ENCODE measurements at places on chromosomes 1 and 21. TPM values are rescaled to one million over a fixed set of nuclear protein-coding genes. Genes with fewer than 3 reads are reported as not detected.

DNA sequence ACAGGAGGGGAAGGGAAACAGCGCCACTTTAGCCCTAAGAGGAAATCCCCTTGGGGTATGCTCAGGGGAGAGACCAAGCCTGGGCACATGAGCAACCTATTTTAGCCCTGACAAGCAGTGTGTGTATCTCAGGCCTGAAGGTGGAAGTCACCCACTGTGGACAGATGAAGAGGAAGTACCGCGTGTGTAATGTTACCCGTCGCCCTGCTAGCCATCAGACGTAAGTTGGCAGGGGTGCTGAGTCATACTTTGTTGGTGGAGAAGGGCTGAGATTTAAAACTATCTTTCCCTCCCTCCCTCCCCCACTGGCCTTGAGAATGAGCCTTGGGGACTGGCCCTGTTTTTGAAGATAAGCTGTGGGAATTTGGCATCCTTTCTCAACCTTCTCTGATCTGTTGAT, 11.2 kb downstream of the AGO1 start:
- DNase-seq: peak; percentile 48

DNA sequence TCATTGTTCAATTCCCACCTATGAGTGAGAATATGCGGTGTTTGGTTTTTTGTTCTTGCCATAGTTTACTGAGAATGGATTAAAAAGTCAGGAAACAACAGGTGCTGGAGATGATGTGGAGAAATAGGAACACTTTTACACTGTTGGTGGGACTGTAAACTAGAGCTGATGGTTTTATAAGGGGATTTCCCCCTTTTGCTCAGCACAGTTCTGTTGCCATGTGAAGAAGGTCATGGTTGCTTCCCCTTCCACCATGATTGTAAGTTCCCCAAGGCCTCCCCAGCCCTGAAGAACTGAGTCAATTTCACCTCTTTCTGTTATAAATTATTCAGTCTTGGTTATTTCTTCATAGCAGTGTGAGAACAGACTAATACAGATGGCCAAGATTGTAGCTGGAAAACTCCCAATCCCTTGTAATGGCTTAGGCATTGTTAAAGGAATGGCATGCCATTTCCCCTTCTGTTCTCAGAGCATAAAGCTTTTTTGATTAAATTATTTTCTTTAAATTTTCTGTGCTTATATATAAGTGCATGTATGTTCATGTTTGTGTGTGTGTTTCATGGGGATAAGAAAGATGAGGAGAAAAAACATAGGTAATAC, 144.8 kb downstream of the BACH1 start:
- DNase-seq: no peak

- DNase-seq: no peak
These were observed 160.6 kb upstream of the CD34 start for GRCh38 chr1:208071435-208072031.

EXTL1 gene
- 4.5 TPM for total RNA-seq

GRCh38 chr1:94384485-94385265, 33.5 kb upstream of the ABCD3 start:
- DNase-seq: no peak

GRCh38 chr1:54220004-54220811, 20.2 kb downstream of the MRPL37 start:
- peak; percentile 84 for DNase-seq

HORMAD1 gene
- total RNA-seq: not detected

CASQ2 gene
- 1.9 TPM for total RNA-seq

DNA sequence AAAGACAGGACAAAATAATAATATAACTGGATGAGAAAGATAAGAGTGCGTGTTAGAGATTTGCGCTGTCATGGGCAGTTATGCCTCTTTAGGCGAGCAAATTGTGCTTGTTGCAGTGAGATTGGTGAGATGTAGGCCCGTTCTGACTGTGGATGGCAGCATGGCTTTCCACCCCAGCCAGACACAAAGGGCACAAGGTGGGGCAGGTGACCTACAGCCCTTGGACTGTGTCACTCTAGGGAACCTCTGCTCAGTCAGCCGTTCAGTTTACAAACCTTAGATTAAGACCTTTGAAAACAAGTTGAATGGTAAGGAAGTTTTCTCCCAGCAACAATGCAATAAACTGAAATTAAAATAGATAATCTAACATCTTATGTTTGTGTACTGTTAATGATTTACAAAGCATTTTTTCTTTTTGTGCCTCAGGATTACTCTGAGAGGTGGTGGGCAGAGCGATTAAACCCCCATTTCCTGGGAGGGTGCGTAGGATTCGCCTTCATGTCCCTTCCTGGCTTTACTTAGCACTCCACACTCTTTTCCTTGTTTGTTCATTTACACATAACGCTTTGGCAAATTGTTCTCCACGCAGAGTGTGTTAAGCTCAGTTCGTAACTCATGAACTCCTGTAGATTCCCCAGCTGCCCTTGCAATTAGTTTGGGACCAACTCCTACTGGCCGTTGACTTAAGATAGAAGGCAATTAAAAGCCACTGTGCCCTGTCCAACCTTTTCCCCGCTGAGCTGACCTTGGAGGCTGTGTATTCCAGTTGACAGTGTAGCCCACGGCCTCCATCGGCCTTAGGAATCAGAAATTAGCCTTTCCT, 58.1 kb upstream of the IGSF5 start:
- DNase-seq: no peak

LCE2B gene
- total RNA-seq: not detected

Measured in ovary (tissue), 10 donors.